ENCODE measurements at places on chromosomes 16 and 17. TPM values are rescaled to one million over a fixed set of nuclear protein-coding genes. Genes with fewer than 3 reads are reported as not detected.
A peak's percentile ranks its signal among the peaks of the same experiment; 100 is the strongest.

DNA sequence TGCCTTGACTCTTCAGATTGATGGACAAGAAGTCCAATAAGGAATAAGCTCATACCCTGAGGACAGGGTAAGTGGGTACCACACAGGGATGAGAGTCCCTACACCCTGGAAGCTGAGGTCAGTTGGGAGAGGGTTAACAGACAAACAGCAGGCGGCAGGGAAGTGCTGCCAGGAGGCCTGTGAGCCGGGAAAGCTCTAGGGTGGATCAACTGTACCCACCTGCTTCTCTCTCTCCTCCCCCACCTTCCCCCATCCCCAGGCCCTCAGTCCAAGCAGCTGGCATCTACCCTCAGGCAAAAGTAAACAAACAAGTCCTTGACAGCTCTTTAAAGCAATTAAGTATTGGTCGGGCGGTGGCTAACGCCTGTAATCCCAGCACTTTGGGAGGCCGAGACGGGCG is 20.7 kb upstream of the MYLK3 start:
- DNase-seq = no peak

DNA sequence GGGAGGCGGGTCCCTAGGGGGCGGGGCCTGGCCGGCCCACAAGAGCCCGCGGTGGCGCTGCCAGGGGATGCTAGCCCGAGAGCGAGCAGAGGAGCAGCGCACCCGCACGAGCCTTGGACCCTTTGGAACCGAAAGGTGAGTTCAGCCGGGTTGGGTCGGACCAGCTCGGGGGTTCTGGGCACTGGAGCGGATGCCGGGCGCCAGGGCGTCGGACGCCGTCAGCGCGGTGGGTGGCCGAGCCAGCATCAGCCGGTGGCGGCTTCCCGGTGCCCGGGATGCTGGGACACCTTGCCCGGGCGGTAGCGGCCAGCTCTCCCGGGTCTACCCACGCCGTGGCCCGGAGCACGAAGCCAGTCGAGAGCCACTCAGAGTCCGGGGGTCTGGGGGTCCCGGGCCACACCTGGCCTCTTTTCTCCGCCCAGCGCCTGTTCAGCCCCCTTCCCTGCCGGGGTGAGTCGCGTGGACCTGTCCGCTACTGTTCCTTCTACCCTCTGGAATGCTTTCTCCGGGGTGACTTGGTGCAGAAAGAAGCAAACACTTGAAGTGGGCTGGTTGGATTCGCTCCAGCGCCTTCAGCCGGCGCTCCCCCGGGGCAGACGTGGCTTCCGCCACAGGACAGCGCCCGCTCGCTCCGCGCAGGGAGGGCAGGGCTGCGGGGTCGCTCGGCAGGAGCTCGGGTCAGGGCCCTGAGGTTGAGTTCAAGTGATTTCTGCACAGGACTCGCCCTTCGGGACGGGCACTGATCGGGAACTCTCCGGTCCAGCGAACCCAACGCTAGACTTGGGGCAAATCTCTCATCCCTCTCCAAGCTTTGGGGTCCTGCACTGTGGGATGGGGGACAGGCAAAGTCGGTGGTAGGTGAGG is at the start of gene SCNN1G:
TSS of gene SCNN1G (plus strand) at position 67 of the 864 bp plus-strand sequence. CDS start 3,527 bp downstream, outside the sequence.
- DNase-seq = no peak

- no peak for DNase-seq
Measured at GRCh38 chr17:44280392-44280937, 12.5 kb upstream of the SLC4A1 start.

GRCh38 chr17:64540118-64540776 is 33.5 kb downstream of the CEP95 start:
- DNase-seq = no peak

The MTHFSD gene
- 14.3 TPM for total RNA-seq

DNA sequence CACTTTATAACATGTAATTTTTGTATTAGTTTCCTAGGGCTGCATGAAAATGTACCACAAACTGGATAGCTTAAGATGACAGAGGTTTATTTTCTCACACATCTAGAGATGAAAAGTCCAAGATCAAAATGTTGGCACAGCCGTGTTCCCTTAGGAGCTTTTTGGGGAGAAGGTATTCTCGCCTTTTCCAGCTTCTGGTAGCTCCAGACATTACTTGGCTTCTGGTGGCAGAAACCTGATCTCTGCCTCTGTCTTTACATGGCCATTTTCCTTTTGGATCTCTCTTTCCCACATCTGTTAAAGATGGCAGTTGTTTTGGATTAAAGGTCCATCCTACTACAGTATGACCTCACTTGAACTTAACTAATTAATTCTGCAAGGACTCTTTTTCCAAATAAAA is 885.7 kb upstream of the CDH8 start:
- no peak for DNase-seq

DNA sequence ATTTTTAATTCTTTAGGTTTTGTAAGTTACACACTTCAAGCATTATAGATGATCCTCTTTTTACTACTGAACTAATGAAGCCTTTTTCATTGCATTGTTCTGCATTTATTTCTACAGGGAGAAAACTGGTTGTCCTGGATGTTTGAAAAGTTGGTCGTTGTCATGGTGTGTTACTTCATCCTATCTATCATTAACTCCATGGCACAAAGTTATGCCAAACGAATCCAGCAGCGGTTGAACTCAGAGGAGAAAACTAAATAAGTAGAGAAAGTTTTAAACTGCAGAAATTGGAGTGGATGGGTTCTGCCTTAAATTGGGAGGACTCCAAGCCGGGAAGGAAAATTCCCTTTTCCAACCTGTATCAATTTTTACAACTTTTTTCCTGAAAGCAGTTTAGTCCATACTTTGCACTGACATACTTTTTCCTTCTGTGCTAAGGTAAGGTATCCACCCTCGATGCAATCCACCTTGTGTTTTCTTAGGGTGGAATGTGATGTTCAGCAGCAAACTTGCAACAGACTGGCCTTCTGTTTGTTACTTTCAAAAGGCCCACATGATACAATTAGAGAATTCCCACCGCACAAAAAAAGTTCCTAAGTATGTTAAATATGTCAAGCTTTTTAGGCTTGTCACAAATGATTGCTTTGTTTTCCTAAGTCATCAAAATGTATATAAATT is 53.0 kb downstream of the TUBD1 start:
- DNase-seq = no peak

The NPW gene
- 0.80 TPM for total RNA-seq

GRCh38 chr16:66036184-66036583 is 330.3 kb upstream of the CDH5 start:
- DNase-seq = no peak

GRCh38 chr16:4404247-4404966 is 12.0 kb downstream of the CORO7 start:
- DNase-seq = no peak

DNA sequence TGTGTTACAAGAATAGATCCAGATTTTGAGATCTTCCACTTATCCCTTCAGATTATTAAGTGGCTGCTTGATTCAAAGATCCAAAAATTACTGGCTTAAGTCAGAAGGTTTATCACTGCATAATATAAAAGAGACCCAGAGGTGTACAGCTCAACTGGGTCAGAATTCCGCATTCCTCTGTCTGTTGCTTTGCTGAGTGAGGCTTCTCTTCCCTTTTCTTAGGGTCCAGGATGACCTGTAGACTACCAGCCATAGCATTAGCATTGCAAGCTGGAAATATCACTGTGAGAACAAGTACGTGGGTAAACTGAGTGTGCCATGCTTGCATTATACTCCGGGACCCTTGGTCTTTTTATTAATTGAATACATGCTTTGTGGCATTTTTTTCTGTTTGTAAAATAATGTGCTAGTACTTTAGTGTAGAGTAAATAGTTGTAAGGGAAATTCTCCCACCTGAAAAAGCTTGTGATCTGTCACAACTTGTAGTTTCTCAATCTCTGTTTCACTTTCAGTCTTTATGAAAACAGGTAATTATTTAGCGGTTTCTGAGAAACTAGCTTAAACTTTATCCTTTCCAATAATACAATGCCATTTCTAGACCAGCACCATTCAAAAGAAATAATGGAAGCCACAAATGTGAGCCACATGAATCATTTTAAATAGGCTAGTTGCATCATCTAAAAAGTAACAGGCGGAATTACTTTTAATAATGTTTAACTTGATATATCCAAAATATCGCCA is 61.6 kb downstream of the TNRC6C start:
- DNase-seq = no peak

The RFWD3 gene
- total RNA-seq = 41.1 TPM

GRCh38 chr16:65672960-65673359 is 551.1 kb upstream of the CDH11 start:
- no peak for DNase-seq

- no peak for DNase-seq
Measured at GRCh38 chr17:76164331-76164730, 23.3 kb upstream of the FOXJ1 start.

DNA sequence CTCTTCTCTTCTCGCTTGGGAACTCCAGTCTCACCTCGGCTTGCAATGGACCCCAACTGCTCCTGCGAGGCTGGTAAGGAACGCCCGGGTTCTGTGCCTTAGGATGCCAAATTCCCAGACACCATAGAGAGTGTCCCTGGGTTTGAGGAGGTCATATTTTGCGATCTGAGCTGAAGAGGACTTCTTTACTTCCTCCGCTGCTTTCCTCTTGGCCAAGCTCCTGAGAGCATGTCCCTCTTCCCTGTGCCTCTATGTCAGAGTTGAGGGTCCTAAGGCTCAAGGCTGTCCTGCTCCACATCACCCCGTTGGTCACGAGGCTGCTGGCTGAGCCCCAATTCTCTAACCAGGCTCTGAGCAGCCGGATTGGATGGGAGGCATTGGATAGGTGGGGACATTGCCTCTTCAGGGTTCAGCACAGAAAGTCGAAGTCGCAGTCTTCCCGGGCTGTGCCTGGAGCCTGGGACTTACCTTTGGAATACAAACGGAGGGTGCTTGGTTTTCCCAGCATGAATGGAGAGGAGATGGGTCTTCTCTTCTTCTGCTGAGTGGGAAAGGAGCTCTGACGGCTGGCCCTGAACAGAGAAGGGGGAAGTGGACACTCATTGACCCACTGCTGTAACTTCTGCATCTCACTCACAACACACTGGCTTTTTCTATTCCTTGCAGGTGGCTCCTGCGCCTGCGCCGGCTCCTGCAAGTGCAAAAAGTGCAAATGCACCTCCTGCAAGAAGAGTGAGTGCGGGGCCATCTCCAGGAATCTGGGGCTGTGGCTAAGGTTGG is 416 bp downstream of the MT1H start:
- no peak for DNase-seq

- no peak for DNase-seq
Measured at GRCh38 chr17:37506678-37507077, 17.0 kb downstream of the DUSP14 start.

DNA sequence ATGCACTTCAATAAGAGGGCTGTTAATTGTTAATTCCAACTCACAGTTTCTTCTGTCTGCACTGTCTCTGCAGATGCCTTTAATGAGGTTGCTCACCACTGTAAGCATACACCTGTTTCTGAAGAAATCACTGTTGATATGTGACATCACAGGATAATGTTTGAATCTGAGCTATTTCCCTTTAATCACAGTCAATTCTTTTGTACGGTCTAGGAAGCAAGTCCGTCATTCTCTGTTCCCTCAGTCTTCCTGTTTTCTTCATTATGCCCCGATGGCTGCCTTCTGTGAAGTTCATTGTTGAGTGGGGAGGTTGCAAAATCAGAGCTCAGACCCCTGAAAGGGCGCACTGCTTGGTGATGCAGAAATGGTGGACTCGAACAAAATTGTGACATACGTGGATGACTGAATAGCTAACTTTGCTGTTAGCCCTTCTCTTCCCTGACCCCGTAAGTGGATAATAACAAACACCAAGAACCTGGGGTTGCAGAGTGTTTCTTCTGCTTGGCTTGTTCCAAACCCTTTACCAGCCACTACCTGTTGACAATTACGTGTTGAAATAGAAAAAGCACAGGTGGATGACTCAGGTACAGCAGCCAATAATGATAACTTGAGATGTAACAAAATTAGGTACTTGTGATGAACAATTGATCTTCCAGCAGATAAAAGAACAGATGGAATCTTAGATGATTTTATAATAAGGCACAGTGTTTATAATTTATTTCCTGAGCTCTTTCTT is 71.9 kb upstream of the AXIN2 start:
- DNase-seq = no peak

GRCh38 chr16:57802341-57803133 is at the start of gene KIFC3:
Gene KIFC3, minus strand, starts transcription at chr16:57802491. Its CDS starts 4,248 bp downstream, at chr16:57798243.
- peak; percentile 86 for DNase-seq

The USP31 gene
- total RNA-seq = 6.3 TPM

DNA sequence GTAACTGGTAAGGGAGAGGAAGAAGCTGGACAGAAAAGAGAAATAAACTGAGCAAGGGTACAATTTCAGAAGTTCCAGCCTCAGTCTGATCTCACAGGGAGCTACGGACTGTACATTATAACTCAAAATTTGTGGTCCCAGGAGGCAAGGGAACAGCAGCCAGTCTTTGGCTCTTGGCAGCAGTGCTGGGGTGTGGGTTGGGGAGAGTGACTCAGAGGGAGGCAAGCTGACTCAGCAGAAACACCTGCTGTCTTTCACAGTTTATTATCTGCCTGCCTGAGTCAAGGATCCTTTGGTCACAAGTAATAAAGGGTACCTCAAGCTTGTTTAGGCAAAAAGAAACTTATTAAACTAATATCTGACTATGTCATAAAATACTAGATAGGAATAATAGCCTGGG is 73.5 kb upstream of the KIF2B start:
- DNase-seq = no peak

The DOC2B gene
- 0.07 TPM for total RNA-seq

All from natural killer cell (primary cell).